ENCODE measurements at places on chromosomes 16 and 17.

DNA sequence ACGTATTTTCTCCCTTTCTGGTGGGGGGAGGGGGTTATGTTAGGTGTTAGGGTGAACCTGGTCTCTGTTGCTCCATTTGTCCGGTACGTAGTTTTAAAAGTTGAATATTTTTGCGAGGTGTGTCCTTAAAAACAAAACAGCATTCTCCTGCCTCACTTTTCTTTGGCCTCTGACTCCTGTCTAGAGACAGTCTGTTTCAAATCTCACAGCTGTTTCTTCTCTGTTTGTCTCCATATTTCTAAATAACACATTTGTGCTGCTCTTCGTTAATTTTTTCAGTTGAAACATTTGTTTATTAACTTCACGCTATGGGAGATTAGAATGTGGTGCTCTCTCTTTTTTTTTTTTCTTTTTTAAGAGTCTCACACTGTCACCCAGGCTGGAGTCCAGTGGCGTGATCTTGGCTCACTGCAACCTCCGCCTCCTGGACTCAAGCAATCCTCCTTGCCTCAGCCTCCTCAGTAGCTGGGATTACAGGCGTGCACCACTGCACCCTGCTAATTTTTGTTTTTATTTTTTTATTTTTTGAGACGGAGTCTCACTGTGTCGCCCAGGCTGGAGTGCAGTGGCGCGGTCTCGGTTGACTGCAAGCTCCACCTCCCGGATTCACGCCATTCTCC lies 31.7 kb downstream of the RPA1 start:
- no peaks in the 10 kb centered on the region for H3K27me3 ChIP-seq
- no peaks in the 10 kb centered on the region for H3K4me1 ChIP-seq
- DNase-seq = no peak
- H3K27ac ChIP-seq = no peak overlapping the region
- peaks cover 17% of the 10 kb centered on the region for H3K36me3 ChIP-seq
- no peak overlapping the region for H3K4me3 ChIP-seq

DNA sequence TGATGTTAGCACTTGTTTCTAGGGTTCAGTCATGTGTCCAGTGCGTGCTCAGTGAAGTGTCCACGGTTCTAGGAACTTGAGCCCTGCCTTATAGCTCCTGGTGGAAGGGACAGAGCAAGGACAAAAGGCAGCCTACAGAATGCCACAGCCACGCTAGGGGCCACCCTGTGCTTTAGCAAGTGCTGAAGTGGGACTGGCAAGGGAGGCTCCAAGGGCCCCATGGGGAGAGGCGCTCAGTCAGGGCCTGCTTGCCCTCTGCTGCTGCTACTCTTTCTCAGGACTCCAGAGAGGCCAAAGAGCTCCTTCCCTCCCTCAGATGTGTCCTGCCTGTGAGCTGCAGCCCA lies 6.8 kb downstream of the NT5C start:
- no peaks in the 10 kb centered on the region for H3K27me3 ChIP-seq
- DNase-seq = no peak
- peaks cover 18% of the 10 kb centered on the region for H3K36me3 ChIP-seq
- no peak overlapping the region for H3K4me3 ChIP-seq
- H3K4me1 ChIP-seq = peaks cover 14% of the 10 kb centered on the region

GRCh38 chr17:34172390-34172918 lies 82.6 kb upstream of the CCL2 start:
- no peaks in the 10 kb centered on the region for H3K36me3 ChIP-seq
- no peak overlapping the region for H3K27ac ChIP-seq
- no peaks in the 10 kb centered on the region for H3K4me1 ChIP-seq
- no peak overlapping the region for H3K4me3 ChIP-seq
- DNase-seq = no peak
- H3K27me3 ChIP-seq = peaks cover 6% of the 10 kb centered on the region

DNA sequence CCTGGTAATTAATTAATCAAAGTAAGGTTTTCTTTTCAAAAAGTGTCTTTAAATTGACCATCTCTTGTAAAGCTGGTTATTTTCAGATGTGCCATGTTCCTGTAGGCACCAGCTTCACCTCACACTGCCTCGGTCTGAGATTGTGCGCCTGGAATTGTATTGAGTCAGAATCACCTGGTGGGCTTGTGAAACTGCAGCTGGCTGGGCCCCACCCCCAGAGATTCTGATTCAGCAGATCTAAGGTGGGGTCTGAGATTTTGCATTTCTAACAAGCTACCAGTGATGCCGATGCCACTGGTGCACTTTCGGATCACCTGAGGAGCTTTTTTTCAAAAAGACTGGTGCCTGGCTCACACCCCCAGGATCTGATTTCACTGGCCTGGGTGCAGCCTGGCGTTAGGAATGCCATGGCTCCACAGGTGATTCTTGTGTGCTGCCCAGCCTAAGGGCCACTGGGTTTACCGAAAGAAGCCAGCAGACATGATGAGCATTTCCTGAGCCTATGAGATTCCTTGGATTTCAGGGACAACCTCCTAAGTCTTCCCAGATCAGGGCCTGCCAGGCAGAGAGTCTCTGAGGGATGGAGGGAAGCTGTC lies 59.2 kb upstream of the TOB1 start:
- H3K4me3 ChIP-seq = no peak overlapping the region
- H3K36me3 ChIP-seq = no peaks in the 10 kb centered on the region
- H3K4me1 ChIP-seq = peaks cover 14% of the 10 kb centered on the region
- no peak overlapping the region for H3K27ac ChIP-seq
- peaks cover 6% of the 10 kb centered on the region for H3K27me3 ChIP-seq

GRCh38 chr17:3542410-3543088 lies 15.1 kb downstream of the TRPV3 start:
- H3K4me3 ChIP-seq = no peak overlapping the region
- H3K27me3 ChIP-seq = no peaks in the 10 kb centered on the region

GRCh38 chr16:4338125-4338582 lies 13.0 kb downstream of the PAM16 start:
- no peaks in the 10 kb centered on the region for H3K27me3 ChIP-seq
- no peak overlapping the region for H3K27ac ChIP-seq
- peaks cover 83% of the 10 kb centered on the region for H3K36me3 ChIP-seq

GRCh38 chr16:69830534-69831211 lies 68.5 kb downstream of the WWP2 start:
- peak overlapping the region; percentile 91 for H3K27ac ChIP-seq
- H3K27me3 ChIP-seq = no peaks in the 10 kb centered on the region
- peak; percentile 72 for DNase-seq
- H3K36me3 ChIP-seq = no peaks in the 10 kb centered on the region
- no peak overlapping the region for H3K4me3 ChIP-seq

DNA sequence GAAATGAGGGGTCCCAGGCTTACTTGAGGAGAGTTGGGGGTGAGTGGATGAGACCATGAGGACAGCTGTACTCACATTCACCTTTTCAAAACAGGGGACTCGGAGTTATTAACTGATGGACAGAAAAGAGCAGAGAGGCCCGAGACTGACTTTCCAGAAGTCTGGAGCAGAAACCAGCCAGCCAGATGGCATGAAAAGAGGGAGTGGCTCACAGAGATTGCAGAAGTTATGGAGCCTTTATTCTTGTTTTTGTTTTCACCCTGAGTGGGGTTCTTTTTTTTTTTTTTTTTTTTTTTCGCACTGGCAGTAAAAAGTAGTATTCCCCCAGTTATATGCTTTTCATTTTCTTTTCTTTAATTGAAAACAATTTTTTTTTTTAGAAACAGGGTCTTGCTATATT lies 18.9 kb downstream of the TVP23A start:
- H3K4me1 ChIP-seq = no peaks in the 10 kb centered on the region
- H3K27ac ChIP-seq = no peak overlapping the region
- H3K36me3 ChIP-seq = no peaks in the 10 kb centered on the region
- no peak for DNase-seq
- no peak overlapping the region for H3K4me3 ChIP-seq
- no peaks in the 10 kb centered on the region for H3K27me3 ChIP-seq
